H9 (cell line): ENCODE measurements at places on chromosomes 5 and 9.

- no peaks in the 10 kb centered on the region for H3K36me3 ChIP-seq
- no peak for DNase-seq
- H3K4me1 ChIP-seq: peaks cover 2% of the 10 kb centered on the region; the same call in 1 of the 2 replicates
- H3K4me3 ChIP-seq: no peak overlapping the region
- no peaks in the 10 kb centered on the region for H3K27me3 ChIP-seq
- no peak overlapping the region for H3K27ac ChIP-seq
Observed at GRCh38 chr5:62208218-62208852, 97.7 kb upstream of the KIF2A start.

GRCh38 chr9:136175616-136176197, 29.2 kb downstream of the LHX3 start:
- no peaks in the 10 kb centered on the region for H3K27me3 ChIP-seq
- no peak for DNase-seq
- H3K4me1 ChIP-seq: peaks cover 1% of the 10 kb centered on the region; the same call in 1 of the 2 replicates
- no peak overlapping the region for H3K27ac ChIP-seq
- H3K4me3 ChIP-seq: no peak overlapping the region; the same call in 2 of the 3 replicates

GRCh38 chr9:16044579-16044881, 491.7 kb downstream of the CCDC171 start:
- DNase-seq: no peak
- no peaks in the 10 kb centered on the region; the same call in 1 of the 2 replicates for H3K4me1 ChIP-seq
- H3K4me3 ChIP-seq: no peak overlapping the region
- no peaks in the 10 kb centered on the region for H3K27me3 ChIP-seq
- H3K36me3 ChIP-seq: no peaks in the 10 kb centered on the region
- no peak overlapping the region for H3K27ac ChIP-seq

DNA sequence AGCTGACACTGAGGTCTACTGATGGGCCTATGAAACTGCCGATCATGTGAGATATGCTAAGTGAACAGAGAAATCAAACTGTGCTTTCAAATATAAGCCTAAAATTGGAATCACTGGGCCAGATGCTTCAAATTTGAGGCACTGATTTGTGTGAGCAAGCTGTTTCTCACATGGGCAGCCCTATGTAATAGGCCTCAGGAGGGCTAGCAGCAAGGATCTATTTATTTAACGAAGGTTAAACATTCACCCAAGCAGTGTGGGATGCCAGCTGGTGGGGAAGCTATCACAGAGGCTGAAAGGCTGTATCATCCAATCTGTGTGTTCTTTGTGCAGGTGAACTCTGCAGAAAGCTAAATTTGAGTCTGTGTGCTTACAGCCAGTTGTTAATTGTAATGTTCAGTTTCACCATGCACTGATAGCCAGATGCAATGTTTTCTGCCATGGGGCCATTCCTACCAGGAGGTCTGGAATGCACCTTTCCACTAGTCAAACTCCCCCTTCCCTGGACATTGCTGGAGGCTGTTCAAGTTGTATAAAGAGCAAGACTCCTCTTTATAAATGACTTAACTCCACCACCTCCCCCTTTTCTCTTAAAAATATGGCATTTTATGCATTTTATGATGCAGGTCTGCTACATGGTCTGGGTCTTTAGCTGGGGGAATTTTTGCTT, 228.9 kb downstream of the SH3GL2 start:
- H3K4me1 ChIP-seq: no peaks in the 10 kb centered on the region
- H3K27me3 ChIP-seq: no peaks in the 10 kb centered on the region
- no peak for DNase-seq
- no peak overlapping the region for H3K27ac ChIP-seq
- no peaks in the 10 kb centered on the region for H3K36me3 ChIP-seq
- no peak overlapping the region for H3K4me3 ChIP-seq

- DNase-seq: no peak
- H3K4me1 ChIP-seq: peaks cover 2% of the 10 kb centered on the region; the same call in 1 of the 2 replicates
- H3K36me3 ChIP-seq: peaks cover 81% of the 10 kb centered on the region
- no peak overlapping the region for H3K4me3 ChIP-seq
- H3K27ac ChIP-seq: no peak overlapping the region
Observed at GRCh38 chr9:37436540-37436939, 14.0 kb downstream of the GRHPR start.

DNA sequence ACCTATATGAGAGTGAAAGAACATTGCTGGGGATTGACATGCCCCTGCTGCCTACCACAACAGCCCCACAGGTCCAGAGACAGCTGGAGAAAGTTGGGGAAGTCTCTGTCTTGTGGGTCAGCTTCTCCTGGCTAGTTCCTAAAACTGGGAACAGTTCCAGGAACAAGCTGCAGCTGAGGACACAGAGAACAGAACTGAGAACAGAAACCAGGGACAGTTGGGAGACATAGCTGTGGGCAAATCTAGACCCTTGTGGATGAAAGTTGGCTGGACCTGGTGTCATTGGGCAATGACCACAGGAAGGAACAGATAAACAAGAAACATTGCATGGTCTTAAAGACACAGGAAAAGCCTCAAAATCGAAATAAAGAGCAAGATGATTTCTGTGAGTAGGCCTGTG, 58.3 kb upstream of the MOCS2 start:
- no peak overlapping the region for H3K27ac ChIP-seq
- no peak for DNase-seq
- no peak overlapping the region for H3K4me3 ChIP-seq
- no peaks in the 10 kb centered on the region for H3K4me1 ChIP-seq

DNA sequence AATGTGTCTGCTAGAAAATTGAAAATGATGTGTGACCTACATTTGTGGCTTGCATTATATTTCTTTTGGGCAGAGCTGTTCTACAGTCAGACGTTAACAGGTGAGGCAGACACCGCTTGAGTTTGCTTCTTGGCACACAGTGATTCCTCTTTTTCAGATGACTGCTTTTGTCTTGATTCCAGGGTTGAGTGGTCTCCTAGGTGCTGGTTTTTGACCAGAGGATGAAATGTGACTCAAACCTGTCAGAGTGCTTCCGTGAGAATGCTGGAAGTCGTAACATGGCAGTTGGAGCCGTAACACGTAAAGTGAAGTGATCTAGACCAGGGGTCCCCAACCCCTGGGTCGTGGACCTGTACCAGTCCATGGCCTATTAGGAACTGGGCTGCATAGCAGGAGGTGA, 28.3 kb upstream of the NDFIP1 start:
- peaks cover 3% of the 10 kb centered on the region; the same call in 1 of the 3 replicates for H3K36me3 ChIP-seq
- no peaks in the 10 kb centered on the region for H3K27me3 ChIP-seq
- DNase-seq: no peak

DNA sequence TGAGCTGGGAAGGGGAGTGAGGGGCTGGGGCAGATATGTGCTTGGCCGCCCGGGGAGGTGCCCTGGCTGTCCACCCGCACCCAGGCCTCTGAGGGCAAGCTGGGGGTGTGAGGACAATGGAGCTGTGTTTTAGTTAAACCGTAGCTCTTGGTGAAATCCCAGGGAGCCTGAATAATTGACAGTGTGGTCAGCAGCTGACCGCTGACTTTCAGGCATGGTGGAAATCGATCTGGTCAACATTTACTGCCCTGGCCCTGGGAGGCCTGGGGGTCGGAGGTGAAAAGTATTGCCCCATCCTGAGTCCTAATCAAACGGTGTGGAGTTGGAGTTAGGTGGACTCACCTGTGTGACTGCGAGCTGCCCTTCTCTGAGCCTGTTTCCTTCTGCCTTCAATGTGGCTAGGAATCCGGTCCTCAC, 31.2 kb upstream of the CRB2 start:
- no peaks in the 10 kb centered on the region for H3K27me3 ChIP-seq
- peaks cover 4% of the 10 kb centered on the region; the same call in 1 of the 2 replicates for H3K4me1 ChIP-seq
- no peak overlapping the region for H3K27ac ChIP-seq
- DNase-seq: no peak
- no peaks in the 10 kb centered on the region for H3K36me3 ChIP-seq
- H3K4me3 ChIP-seq: no peak overlapping the region

GRCh38 chr5:84487963-84488362, 103.3 kb upstream of the EDIL3 start:
- no peak for DNase-seq
- H3K4me3 ChIP-seq: no peak overlapping the region
- H3K27me3 ChIP-seq: no peaks in the 10 kb centered on the region
- H3K4me1 ChIP-seq: no peaks in the 10 kb centered on the region; the same call in 1 of the 2 replicates
- H3K27ac ChIP-seq: no peak overlapping the region

DNA sequence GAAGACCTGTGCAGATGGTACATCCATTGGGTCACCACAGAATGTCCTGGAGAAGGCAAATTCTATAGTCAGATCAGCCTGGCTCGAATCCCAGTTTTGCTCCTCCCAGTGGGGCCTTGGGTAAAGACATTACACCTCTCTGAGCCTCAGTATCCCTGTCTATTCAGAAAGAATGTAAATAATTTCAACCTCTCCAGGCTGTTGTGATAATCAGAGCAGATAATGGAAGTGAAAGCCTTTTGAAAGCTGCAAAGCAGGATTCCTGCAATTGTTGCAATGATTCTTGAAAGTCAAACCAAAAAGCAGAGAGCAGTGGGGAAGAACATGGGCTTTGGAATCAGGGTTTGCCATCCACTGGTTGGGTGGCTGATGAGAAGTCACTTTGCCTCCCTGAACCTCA, 63.2 kb downstream of the LHX2 start:
- H3K27ac ChIP-seq: no peak overlapping the region
- H3K27me3 ChIP-seq: no peaks in the 10 kb centered on the region; the same call in 1 of the 2 replicates
- no peaks in the 10 kb centered on the region for H3K36me3 ChIP-seq
- H3K4me3 ChIP-seq: no peak overlapping the region
- H3K4me1 ChIP-seq: no peaks in the 10 kb centered on the region; the same call in 1 of the 2 replicates

- H3K4me1 ChIP-seq: no peaks in the 10 kb centered on the region
- no peaks in the 10 kb centered on the region for H3K36me3 ChIP-seq
- no peak overlapping the region for H3K4me3 ChIP-seq
Observed at GRCh38 chr5:72439192-72439591, 68.0 kb downstream of the ZNF366 start.

DNA sequence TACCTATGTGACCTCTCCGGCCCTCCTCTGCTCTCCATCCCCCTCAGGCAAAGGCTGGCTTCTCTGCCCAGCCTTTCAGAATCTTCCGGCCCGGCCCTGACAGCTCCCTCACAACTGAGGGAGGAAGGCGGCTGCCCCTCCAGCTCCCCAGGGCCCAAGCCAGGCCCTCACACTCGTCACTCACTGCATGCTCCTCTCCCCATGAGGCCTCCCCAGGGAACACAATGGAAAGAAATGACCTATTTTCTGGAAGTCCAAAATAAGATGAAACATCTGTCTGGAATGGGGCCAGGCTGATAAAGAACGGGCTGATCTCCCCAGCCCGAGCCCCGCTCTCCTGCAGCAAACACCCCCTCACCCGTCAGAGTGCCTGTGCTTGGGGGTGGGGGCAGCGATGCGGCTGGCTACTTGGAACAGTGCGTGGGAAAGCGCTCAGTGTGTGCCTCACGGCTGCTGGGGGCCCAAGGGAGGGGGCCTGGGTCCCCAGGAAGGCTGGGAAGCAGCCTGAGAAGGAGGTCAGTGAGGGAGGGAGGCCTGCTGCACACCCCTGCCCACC, 11.3 kb downstream of the PDGFRB start:
- peak overlapping the region; percentile 30; the same call in 2 of the 3 replicates for H3K4me3 ChIP-seq
- H3K4me1 ChIP-seq: peaks cover 5% of the 10 kb centered on the region; the same call in 1 of the 2 replicates
- no peaks in the 10 kb centered on the region for H3K36me3 ChIP-seq
- H3K27ac ChIP-seq: no peak overlapping the region

GRCh38 chr5:124373883-124374282, 372.6 kb downstream of the ZNF608 start:
- no peak overlapping the region for H3K27ac ChIP-seq
- H3K36me3 ChIP-seq: peaks cover 7% of the 10 kb centered on the region

GRCh38 chr9:85949586-85950335, 8.8 kb downstream of the NAA35 start:
- H3K36me3 ChIP-seq: peaks cover 63% of the 10 kb centered on the region
- DNase-seq: no peak
- no peak overlapping the region for H3K27ac ChIP-seq
- no peak overlapping the region for H3K4me3 ChIP-seq

DNA sequence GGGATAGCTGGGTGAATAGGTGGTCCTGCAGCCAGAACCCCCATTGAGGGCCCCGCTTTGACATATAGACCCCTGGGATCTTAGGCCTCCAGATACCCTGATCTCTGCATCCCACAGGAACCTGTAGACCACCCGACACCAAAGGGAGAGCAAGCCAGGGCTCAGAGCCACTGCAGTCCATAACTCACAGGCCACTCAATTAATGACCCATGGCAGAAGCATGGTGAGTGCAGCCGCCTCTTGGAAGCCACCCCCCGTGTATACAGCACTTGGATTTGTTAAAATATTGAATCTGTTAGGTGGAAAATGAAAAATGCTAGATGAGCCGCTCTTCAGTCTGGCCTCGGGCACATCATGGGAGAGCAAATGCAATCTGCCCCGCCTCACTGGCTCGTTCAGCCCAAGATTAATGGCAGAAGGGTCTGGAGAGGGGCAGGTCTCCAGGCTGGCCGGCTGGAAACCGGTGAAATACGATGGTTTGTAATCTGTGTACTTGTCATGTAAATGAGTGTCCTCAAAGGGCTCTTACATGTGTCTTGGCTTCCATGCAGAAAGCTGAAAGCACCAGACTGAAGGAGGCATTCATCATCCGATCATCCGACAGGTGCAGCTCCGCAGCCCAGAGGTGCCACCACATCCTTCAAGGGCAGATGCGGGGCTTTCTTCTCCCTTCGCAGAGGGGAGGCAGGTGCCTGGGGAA, 111.3 kb downstream of the OLFM1 start:
- H3K27ac ChIP-seq: no peak overlapping the region
- no peaks in the 10 kb centered on the region; the same call in 1 of the 2 replicates for H3K36me3 ChIP-seq
- no peaks in the 10 kb centered on the region for H3K27me3 ChIP-seq
- H3K4me1 ChIP-seq: peaks cover 14% of the 10 kb centered on the region; the same call in 1 of the 2 replicates
- no peak overlapping the region for H3K4me3 ChIP-seq

- H3K4me3 ChIP-seq: peak overlapping the region; percentile 93
- no peak for DNase-seq
- H3K4me1 ChIP-seq: no peaks in the 10 kb centered on the region; the same call in 1 of the 2 replicates
- no peak overlapping the region for H3K27ac ChIP-seq
- peaks cover 24% of the 10 kb centered on the region; the same call in 1 of the 2 replicates for H3K27me3 ChIP-seq
- no peaks in the 10 kb centered on the region for H3K36me3 ChIP-seq
Observed at GRCh38 chr5:44387406-44387805, 1.8 kb downstream of the FGF10 start.

DNA sequence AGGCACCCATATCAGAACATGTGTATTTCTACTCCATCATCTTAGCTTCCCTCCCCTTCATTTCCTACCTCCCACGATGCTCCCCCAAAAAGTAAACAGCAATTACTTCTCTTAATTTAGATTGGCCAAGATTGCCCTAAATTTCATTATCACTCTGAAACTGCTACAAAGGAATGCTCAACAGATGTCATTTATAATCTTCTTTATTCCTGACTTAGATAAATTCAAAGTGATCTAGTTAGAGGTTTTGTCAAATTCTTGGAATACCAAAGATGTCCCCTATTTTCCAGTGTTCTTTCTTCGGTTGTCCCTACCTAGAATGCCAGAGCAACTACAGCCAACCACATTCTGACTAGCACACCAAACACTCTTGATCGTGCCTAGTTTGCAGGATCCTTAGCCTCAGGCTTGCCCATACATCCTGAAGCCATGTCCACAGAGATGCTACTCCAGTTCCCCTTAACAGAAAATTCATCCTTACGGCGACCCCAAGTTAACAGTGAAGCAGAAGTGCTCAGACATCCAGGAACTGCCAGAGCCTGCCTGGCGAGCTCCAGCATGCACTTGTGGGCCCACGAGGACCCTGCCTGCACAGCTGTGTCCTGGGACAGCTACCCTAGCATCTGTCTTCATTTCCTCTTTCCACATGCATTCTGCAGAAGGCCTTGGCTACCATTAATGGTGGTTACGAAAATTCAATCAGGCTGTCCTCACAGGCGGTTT, 31.6 kb downstream of the DAP start:
- no peak overlapping the region for H3K27ac ChIP-seq
- peaks cover 15% of the 10 kb centered on the region for H3K36me3 ChIP-seq
- no peaks in the 10 kb centered on the region for H3K27me3 ChIP-seq
- H3K4me1 ChIP-seq: no peaks in the 10 kb centered on the region
- DNase-seq: no peak

GRCh38 chr5:95646569-95647431, at the start of gene RFESD:
TSS of gene RFESD (plus strand) at chr5:95646777. CDS start at chr5:95652272, 5,495 bp downstream.
- peak; percentile 99 for DNase-seq
- H3K4me3 ChIP-seq: peak within 1 kb of the TSS; percentile 71
- no peaks in the 10 kb centered on the region; the same call in 1 of the 2 replicates for H3K4me1 ChIP-seq
- no peak within 1 kb of the TSS for H3K27ac ChIP-seq
